ENCODE measurements at places on chromosomes 16 and 17.

DNA sequence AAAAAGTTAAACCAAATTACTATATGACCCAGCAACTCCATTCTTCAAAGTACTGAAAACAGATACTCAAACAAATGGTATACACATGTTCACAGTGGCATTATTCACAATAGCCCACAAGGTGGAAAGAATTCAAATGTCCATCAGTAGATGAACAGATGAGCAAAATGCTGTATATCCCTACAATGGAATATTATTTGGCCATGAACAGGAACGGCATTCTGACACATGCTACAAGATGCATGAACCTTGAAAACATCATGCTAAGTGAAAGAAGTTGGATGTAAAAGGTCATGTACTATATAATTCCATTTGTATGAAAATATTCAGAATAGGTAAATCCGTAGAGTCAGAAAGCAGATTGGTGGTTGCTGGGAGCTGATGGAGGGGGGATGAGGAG is 73.5 kb upstream of the XYLT1 start:
- DNase-seq: no peak

- DNase-seq: no peak
Measured at GRCh38 chr17:76442341-76443338, 10.3 kb downstream of the UBE2O start.

- DNase-seq: peak; percentile 15
Measured at GRCh38 chr16:3793161-3793576, 75.8 kb upstream of the TRAP1 start.

GRCh38 chr16:73383195-73383987 is 335.5 kb upstream of the ZFHX3 start:
- DNase-seq: peak; percentile 13

GRCh38 chr17:82832881-82833475 is 6.8 kb downstream of the ZNF750 start:
- no peak for DNase-seq

DNA sequence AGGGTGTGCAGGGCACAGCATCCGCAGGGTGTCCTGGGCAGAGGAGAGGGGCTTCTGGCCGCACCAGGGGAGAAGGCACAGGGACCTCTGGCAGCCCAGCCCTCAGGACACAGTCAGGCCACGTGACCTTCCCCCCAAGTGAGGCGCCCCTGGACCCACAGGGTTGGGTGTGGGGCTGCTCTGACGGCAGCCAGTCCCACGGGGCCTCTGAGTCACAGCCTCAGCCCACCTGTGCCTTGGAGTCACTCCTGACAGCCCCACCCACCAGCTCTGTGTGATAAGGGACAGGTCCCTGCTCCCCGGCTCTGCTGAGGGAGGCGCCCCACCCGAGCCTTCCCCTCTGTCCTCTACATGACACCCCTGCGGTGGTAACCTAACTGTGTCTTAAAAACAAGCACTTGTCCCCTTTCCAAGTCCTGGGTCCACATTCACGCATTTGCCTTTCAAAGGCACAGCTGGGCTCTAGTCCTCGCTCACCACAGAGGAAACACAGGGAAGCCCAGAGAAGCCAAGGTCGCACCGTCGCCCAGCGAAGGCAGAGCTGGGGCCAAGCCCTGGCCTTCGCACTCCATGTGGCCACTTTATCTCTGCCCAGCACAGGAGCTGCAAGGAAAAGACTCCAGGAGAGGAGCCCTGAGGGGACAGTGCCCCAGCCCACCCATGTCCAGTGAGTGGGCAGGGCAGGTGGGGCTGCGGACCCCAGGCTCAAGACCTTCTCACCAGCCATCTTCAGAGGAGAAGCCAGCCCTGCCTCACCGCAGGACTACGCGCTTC is 5.1 kb upstream of the NPTX1 start:
- no peak for DNase-seq

DNA sequence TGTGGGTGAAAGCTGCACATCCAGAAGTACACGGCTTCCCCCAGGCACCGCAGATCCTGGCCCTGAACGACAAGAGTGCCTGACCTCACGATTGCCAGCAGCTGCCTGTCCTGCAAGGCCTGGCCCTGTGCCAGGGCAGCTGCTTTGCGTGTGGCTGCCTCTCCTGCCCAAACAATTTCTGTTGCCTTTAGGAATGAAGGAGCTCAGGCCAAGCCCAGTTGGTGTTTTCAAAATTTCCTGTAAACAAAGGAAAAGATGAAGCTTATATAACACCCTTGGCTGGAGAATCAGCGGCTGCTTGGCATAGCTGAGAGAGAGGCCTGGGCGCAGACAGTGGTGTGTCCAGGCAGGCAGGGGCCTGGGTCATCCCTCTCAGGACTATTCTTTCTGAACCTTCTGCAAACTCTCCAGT is 11.7 kb upstream of the SLC47A2 start:
- peak; percentile 90 for DNase-seq

DNA sequence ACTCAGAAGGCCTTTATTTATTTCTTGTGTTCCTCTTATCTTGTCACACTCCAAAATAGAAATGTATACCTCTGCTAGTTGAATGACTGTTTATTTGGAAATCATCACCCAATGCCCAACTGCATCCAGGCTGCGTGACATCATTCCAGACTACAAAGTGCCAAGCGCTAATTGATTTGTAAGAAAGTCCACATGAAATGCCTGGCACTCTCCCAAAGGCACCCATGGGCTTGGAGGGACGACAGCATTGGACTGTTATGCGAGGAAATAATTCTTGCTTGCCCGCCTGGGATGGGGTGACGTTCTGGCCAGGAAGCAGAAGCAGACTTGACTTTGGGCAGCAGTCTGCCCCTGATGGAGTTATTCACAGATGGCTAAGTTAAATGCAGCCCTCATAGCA is 165.9 kb downstream of the CDH13 start:
- DNase-seq: no peak

GRCh38 chr16:4691666-4692412 is 1.5 kb upstream of the NUDT16L1 start:
- no peak for DNase-seq

- no peak for DNase-seq
Measured at GRCh38 chr16:57735755-57736418, at the start of gene KATNB1. KATNB1 (plus strand) TSS chr16:57735770; CDS start chr16:57737244, 1,474 bp downstream.

DNA sequence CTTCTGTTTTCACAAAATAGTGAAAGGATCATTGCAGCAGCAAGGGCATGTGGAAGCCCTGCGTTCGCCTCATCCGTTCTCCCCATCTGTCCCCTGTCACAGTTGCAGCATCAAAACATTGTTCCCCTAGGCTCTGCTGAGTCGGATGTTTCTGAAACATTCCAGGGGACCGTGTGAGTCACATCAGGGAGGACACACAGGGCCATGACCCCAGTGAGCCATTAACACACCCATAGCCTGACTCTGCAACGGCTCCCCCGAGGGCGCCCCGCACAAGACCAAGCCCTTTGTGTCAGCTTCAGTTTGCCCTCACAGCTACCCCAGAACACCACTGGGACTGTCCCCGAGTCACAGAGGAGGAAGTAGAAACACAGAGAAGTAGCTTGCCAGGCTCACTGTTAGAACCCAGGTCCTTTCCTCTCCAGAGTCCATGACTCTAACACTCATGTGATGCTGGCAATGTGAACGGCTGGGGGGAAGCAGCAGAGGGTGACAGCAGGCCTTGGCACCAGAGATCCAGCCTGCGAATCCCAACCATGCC is 63.3 kb upstream of the HSBP1 start:
- peak; percentile 71 for DNase-seq

DNA sequence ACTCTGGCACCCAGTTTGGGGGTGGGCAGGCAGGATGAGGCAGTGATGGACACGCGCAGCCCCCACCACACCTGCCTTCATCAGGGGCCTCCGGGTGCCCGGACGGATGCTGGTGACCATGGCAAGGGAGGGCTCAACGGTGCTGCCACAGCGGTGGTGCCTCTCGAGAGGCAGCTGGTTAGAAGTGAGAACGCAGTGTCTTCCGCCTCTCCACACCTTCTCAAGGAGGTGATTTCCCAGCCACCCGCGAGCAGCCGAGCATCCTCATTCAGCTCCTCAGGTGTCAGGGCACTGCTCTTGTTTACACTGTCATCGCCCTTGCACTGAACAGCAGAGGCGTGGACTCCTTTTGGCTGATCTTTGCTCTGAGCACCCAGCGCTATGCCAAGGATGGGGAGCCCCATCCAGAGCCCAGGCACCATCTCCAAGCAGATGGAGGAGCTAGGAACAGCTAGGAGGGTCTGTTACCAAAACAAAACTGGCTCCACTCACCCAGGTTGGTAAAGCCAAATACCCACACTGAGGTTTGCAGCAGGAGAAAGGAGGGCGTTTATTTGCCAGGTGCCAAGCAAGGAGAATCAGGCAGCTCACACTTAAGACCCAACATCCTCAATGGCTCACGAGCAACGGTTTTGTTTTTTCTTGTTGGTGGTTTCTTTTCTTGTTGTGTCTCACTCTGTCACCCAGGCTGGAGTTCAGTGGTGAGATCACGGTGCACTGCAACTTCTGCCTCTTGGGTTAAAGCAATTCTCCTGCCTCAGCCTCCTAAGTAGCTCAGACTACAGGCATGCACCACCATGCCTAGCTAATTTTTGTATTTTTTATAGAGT is 174.3 kb upstream of the TNRC6C start:
- no peak for DNase-seq

DNA sequence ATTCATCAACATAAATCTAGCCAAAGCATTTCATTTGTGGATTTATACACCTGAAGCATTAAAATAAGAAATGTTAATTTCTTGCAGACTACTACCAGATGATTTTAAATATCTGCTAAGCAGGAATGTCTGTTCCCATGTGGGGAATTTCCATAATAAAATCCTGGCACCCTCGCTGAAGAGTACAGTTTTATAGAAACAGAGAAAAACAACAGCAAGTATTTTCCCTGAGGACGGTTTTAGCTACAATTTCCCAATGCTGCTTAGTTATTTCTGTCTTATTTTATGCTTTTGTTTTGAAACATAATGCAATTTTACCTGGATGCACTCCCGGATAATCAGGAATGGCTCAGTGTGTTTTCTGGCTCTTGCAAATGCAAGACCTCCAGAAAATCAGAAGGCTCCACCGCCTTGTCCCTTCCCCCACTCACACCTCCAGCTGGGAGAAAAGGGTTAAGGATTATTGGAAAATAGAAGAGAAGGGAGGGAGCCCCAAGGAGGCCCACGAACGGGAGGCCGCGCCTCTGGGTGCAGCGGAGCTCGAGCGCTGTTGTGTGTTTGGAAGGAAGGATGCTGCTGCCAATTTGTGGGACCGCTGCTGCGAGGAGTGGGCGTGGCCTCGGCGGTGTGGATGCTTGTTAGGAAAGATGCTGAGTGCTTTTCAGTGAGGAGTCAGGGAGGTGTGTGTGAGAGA is at the start of gene CNTNAP4:
TSS of gene CNTNAP4 (plus strand) at position 657 of the 694 bp plus-strand sequence. CDS start 262 bp downstream, outside the sequence.
- peak; percentile 88 for DNase-seq

DNA sequence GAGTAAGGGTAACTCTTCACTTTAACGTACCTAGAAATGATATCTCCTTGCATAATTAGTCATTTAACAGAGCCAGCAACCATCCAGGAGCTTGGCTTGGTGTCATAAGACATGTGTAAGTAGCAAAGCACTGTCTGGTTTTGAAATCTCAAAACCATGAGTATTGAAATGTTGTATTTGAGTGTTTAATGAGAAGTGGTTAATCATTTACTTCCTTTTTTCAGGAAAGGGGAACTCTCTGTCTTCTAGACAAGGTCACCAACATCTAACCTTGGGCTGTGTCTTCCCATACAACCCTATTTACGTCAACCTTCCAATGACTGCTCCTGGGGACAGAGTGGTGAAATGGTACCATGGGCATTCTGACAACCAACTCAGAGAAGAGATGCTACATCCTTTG is 27.1 kb downstream of the PMP22 start:
- no peak for DNase-seq

- no peak for DNase-seq
Measured at GRCh38 chr16:4509420-4509819, 29.2 kb downstream of the CDIP1 start.

DNA sequence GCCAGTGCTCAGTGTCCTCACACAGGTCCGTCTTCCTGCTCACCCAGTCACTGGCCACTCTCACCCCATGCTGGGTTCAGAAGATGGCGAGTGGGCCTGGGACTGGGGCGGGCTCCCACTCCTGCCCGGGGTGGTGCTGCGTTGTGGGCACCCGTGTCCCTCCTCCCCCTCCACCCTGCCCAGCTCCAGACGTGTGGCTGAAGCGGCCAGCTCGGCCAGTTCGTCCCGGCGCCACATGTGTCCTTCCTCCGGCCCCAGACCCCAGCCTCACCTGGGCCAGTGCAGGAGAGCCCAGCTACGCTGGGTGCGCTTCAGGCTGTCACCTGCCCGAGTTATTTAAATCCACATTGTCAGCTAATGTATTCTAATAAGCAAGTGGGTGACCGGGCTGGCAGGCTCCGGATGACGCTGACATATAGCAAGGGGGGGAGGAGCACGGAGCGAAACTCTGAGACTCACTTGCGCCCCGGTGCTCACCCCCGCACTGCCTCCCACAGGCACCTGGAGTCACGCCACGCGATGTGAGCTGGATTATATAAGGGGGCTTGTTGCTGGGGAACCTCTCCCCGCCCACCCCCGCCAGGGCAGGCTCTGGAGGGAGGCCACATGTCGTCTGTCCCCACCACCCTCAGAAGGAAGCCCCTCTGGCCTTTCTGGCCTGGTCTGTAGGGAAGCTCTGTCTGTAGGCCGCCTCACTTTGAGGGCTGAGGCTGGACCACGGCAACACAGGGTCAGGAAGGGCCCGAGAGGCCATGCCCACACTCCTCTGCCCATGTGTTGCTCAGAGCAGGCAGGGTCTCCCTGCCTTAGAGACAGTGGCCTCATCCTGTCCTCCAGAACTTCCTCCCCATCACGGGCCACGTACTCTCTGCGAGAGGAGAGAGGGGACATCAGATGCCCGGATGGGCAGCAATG is 7.1 kb upstream of the BAIAP2 start:
- DNase-seq: no peak

GRCh38 chr16:5302372-5303114 is 204.9 kb upstream of the EEF2KMT start:
- DNase-seq: no peak

- peak; percentile 86 for DNase-seq
Measured at GRCh38 chr17:7351665-7352502, at the start of gene KCTD11. KCTD11 (plus strand) TSS chr17:7352162.

DNA sequence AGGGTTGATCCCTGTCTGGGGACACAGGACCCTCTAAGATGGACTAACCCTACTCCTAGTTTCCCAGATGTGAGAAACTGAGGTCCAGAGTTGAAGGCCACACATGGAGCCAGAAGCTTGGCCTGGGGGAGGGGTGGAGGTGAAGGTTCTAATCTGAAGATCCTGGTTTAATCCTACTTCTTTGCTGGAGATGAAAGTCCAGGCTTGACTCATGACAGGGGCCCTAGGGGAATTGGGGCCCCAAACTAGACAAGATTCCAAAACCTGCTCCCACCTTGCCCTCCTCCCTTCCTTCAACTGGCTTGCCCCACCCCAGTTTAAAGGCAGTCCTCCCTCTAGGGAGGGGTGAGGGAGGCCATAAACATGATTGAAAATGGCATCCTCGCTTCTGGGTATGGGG is 21.6 kb downstream of the IGF2BP1 start:
- no peak for DNase-seq

- DNase-seq: no peak
Measured at GRCh38 chr16:81696166-81696960, 82.7 kb upstream of the PLCG2 start.

All from globus pallidus (tissue), 1 donor.